ENCODE measurements at places on chromosomes 1 and 21.

DNA sequence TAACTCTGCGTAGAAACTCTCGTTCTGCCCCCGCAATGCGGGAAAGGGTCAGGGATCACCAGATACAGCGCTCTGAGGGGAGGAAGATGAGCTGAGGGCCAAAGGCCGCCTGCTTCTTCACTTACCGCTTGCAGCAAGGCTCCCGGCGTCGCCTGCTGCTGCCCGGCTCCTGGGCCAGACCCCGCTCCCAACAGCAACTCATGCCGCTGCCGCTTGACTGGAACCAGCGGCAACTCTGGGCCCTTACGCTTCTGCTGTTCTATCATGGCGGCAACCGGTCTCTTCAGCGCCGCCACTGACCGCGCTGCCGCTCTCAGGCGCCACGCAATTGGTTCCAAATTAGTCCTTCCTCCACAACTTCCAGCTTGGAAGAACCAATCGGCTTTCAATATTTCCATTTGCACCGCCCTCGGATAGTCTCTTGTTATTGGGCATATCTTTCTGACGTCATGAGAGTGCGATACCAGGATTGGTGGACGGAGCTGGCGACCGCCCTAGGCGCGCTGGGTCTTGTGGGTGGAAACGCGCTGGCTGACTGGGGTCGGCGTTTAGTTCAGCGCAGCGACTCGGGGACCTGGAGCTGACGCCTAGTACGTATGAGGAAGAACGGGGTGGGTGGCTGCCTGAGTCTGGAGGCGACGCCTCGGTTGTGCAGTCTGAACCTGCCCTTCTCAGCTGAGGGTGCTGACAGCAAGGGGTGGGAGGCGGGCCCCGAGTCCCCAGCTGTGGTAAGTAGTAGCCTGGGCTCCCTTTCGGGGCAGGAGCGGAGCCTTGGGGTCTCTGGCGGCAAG, at the start of the genes SNRNP40 and ZCCHC17:
Gene SNRNP40, minus strand, starts transcription at position 303 of the 791 bp plus-strand sequence. Its CDS starts 37 bp downstream, at position 266.
Gene ZCCHC17, plus strand, starts transcription at position 547 of the 791 bp plus-strand sequence. CDS start 13,067 bp downstream, outside the sequence.
- no peak within 1 kb of the TSS for H3K27ac ChIP-seq
- H3K27me3 ChIP-seq: no peaks in the 10 kb centered on the region
- peak; percentile 90 for DNase-seq

DNA sequence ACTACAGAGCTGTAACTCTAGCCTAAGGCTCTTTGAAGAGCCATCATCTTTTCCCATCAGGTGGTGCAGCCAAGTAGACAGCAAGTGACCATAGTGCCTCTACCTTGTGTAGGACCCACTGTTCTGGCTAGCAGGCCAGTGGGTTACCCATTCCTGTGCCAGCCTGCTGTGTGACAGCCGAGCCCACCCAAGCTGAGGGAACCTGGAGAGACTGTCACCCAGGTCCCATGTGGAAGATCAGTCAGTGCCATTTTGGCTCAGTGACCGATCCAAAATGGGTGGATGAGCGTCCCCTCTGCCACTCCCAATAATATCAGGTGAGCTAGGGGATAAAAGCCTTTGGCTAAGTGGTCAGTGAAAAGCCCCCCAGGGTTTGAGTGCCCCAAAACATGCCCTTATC, 417.9 kb downstream of the MATN1 start:
- no peak overlapping the region for H3K4me3 ChIP-seq
- H3K27ac ChIP-seq: no peak overlapping the region
- no peaks in the 10 kb centered on the region for H3K36me3 ChIP-seq
- H3K4me1 ChIP-seq: no peaks in the 10 kb centered on the region

GRCh38 chr21:37904856-37905255, 11.4 kb downstream of the KCNJ6 start:
- H3K4me1 ChIP-seq: no peaks in the 10 kb centered on the region
- no peak overlapping the region for H3K4me3 ChIP-seq
- H3K27me3 ChIP-seq: peaks cover 19% of the 10 kb centered on the region
- no peak overlapping the region for H3K27ac ChIP-seq
- no peak for DNase-seq

- H3K4me3 ChIP-seq: no peak overlapping the region
- no peak overlapping the region for H3K27ac ChIP-seq
- no peaks in the 10 kb centered on the region for H3K4me1 ChIP-seq
- H3K27me3 ChIP-seq: no peaks in the 10 kb centered on the region
- DNase-seq: no peak
These were observed 181.9 kb downstream of the ZSCAN20 start for GRCh38 chr1:33654267-33654834.

GRCh38 chr1:240312872-240313271, 221.2 kb downstream of the FMN2 start:
- no peak overlapping the region for H3K27ac ChIP-seq
- no peaks in the 10 kb centered on the region for H3K36me3 ChIP-seq
- DNase-seq: no peak
- no peaks in the 10 kb centered on the region for H3K4me1 ChIP-seq

DNA sequence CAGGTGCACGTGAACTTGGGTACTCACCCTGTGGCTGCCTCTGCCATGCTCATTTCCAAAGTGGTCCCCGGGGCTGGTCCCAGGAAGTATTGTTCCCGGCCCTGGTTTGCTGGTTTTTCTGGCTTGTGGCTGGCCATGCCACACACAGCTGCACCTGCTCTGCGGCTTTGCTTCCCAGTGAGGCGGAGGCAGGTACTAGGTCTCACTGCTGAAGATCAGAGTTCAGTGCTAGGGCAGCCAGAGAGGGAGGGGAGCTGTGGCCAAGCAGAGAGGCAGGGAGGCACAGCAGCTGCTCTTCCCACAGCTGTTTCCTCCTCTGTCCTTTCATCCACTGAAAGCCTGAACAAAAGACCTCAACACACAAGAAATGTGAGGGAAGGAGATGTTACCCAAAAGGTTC, 30.5 kb downstream of the ENO1 start:
- no peak overlapping the region for H3K4me3 ChIP-seq
- peaks cover 6% of the 10 kb centered on the region for H3K4me1 ChIP-seq
- no peaks in the 10 kb centered on the region for H3K27me3 ChIP-seq
- DNase-seq: no peak
- H3K27ac ChIP-seq: no peak overlapping the region
- H3K36me3 ChIP-seq: no peaks in the 10 kb centered on the region

- DNase-seq: no peak
- H3K36me3 ChIP-seq: peaks cover 17% of the 10 kb centered on the region
- H3K27me3 ChIP-seq: peaks cover 49% of the 10 kb centered on the region
- H3K27ac ChIP-seq: no peak within 1 kb of the TSS
- H3K4me3 ChIP-seq: peak within 1 kb of the TSS; percentile 54
These were observed at the start of gene CHD5 for GRCh38 chr1:6180268-6180706. Gene CHD5 (minus strand): TSS chr1:6180321. CDS start chr1:6180023, 298 bp downstream.

DNA sequence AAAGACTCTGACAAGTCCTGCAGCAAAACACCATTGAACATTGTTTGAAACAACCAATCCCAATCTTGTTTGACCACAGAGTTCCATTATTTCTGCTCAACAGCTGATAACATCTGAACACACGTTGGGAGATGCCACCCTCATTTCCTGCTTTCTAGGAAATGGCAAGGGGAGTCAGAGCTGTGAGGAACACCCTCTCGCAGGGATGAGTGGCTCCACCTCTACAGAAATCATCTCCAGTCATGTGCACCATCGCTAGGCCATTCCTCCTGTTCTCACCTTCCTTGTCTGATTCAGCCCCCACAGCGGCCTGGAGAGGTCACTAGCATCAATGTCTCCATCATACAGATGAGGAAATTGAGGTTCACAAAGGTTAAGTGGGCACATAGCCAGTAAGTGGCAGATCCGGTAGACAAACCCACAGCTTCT, 22.4 kb upstream of the RUNX3 start:
- peak overlapping the region; percentile 55 for H3K4me3 ChIP-seq
- H3K4me1 ChIP-seq: peaks cover 97% of the 10 kb centered on the region
- no peaks in the 10 kb centered on the region for H3K27me3 ChIP-seq
- DNase-seq: no peak
- peaks cover 98% of the 10 kb centered on the region for H3K36me3 ChIP-seq

DNA sequence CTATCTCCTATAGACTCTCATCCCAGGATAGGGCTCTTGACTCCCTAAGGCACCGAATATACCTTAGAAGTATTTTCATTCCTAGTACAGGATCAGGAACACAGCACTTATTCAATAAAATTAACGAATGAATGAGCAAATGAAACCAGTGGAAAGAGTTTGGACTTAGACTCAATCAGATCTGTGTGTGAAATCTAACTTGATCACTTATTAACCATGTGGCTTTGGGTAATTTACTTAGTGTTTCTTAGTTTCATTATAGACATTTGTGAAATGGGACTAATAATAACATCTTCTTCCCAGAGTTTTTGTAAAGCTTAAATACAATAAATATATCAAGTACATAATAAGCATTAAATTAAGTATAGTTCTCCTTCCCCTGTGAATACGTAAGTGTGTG, 230.1 kb downstream of the ADGRL2 start:
- H3K4me1 ChIP-seq: no peaks in the 10 kb centered on the region
- H3K4me3 ChIP-seq: no peak overlapping the region
- H3K27ac ChIP-seq: no peak overlapping the region
- DNase-seq: no peak

GRCh38 chr1:2976180-2976562, 45.1 kb upstream of the ACTRT2 start:
- H3K27me3 ChIP-seq: peaks cover 3% of the 10 kb centered on the region
- peaks cover 4% of the 10 kb centered on the region for H3K4me1 ChIP-seq
- DNase-seq: no peak

DNA sequence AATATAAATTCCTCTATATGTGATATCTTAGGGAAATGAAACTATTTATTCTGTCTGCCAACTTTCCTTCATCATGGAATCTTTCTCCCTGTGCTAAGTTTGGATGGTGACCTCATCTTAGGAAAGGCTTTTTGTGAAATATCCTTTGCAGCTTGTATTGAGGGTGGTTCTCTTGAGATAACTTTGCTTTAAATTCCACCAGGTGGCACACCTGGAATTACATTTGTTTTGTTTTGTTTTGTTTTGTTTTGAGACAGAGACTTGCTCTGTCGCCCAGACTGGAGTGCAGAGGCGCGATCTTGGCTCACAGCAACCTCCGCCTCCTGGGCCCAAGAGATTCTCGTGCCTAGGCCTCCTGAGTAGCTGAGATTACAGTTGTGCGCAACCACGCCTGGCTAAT, 7.6 kb upstream of the CD1A start:
- peaks cover 23% of the 10 kb centered on the region for H3K4me1 ChIP-seq
- H3K27ac ChIP-seq: no peak overlapping the region
- H3K36me3 ChIP-seq: no peaks in the 10 kb centered on the region
- no peak overlapping the region for H3K4me3 ChIP-seq
- H3K27me3 ChIP-seq: peaks cover 58% of the 10 kb centered on the region

DNA sequence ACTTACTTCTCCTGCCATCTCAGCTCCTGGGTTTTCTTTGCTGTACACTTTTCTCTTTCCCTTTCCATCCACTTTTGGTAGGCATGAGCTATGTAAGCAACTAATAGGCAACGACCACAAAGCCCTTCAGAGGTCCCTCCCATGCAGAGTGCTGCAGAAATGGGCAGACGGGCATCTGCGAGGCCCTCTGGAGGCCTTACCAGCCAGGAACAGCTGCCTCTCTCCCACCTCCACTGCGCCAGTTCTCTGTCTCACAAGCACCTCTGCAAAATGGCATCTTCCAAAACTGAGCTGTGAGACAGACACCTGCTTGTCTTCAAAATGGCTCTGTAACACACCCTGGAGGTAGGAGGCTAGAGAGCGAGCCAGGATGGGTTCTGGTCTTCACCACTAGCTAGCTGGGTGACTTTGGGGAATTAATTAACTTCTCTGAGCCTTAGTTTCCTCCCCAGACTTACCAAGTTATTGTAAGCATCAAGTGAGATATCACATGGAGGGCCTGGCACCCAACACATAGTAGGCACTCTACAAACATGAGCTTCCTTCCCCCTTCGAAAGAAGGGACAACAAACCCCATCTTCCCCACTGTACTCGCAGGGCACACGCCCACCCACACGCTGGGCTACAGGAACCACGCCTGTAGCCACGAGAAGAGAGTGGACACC, 62.0 kb downstream of the BCAR3 start:
- no peaks in the 10 kb centered on the region for H3K36me3 ChIP-seq
- H3K4me3 ChIP-seq: no peak overlapping the region
- peaks cover 26% of the 10 kb centered on the region for H3K4me1 ChIP-seq
- no peak for DNase-seq
- peaks cover 9% of the 10 kb centered on the region for H3K27me3 ChIP-seq

- H3K27ac ChIP-seq: peak overlapping the region; percentile 62
- no peaks in the 10 kb centered on the region for H3K36me3 ChIP-seq
- H3K27me3 ChIP-seq: no peaks in the 10 kb centered on the region
- H3K4me1 ChIP-seq: peaks cover 89% of the 10 kb centered on the region
- DNase-seq: no peak
These were observed 115.9 kb downstream of the HIVEP3 start for GRCh38 chr1:41802532-41803501.

- DNase-seq: no peak
- H3K36me3 ChIP-seq: no peaks in the 10 kb centered on the region
- peaks cover 12% of the 10 kb centered on the region for H3K4me1 ChIP-seq
- no peak overlapping the region for H3K27ac ChIP-seq
- no peaks in the 10 kb centered on the region for H3K27me3 ChIP-seq
- no peak overlapping the region for H3K4me3 ChIP-seq
These were observed 157.1 kb upstream of the NRIP1 start for GRCh38 chr21:15221799-15222386.

GRCh38 chr1:81989524-81989923, 188.8 kb downstream of the ADGRL2 start:
- no peak overlapping the region for H3K27ac ChIP-seq
- no peak for DNase-seq
- H3K4me3 ChIP-seq: no peak overlapping the region
- H3K27me3 ChIP-seq: no peaks in the 10 kb centered on the region

DNA sequence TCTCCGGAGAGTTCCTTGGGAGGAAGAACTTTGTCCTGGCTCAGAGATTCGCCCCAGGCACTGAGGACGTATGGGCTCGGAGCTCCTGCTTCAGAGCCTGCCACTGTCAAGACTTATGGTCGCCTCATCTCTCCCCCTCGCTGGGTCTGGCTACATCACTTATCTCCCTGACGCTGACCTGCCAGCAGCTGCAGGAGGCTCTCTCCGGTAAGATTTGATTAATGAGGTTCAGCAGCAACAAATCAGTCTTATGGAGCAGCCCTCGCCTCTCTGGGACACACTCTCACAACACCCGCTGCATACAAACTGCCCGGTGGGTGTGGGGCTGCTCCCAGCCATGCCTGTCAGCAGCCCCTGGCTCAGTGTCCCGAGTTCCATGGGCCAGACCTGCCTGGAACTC, 297.8 kb downstream of the RRAGC start:
- no peak for DNase-seq
- H3K4me3 ChIP-seq: no peak overlapping the region
- H3K4me1 ChIP-seq: peaks cover 70% of the 10 kb centered on the region
- H3K27ac ChIP-seq: no peak overlapping the region
- H3K36me3 ChIP-seq: no peaks in the 10 kb centered on the region
- peaks cover 22% of the 10 kb centered on the region for H3K27me3 ChIP-seq

DNA sequence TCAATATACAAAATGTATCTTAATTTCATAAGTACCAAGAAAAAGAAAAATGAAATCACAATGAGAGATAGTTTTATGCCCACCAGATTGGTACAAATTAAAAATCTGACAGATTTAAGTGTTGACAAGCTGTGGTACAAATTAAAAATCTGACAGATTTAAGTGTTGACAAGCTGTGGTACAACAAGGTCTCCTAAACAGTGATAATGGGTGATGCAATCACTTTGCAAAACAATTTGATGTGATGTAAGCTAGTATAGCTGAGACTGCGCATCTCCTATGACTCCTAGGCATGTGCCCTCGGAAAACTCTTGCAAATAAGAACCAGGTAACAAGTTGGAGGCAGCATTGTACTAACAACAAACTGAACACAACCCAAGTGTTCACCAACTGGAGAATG, 100.6 kb downstream of the LPAR3 start:
- H3K4me1 ChIP-seq: no peaks in the 10 kb centered on the region
- no peak overlapping the region for H3K4me3 ChIP-seq
- no peak overlapping the region for H3K27ac ChIP-seq
- no peak for DNase-seq

All from activated T-cell treated with anti-CD3 and anti-CD28 coated beads, Interleukin-2, amount 50 U/mL, for 24 hours (primary cell).